ENCODE measurements at places on chromosomes 7 and 10.

DNA sequence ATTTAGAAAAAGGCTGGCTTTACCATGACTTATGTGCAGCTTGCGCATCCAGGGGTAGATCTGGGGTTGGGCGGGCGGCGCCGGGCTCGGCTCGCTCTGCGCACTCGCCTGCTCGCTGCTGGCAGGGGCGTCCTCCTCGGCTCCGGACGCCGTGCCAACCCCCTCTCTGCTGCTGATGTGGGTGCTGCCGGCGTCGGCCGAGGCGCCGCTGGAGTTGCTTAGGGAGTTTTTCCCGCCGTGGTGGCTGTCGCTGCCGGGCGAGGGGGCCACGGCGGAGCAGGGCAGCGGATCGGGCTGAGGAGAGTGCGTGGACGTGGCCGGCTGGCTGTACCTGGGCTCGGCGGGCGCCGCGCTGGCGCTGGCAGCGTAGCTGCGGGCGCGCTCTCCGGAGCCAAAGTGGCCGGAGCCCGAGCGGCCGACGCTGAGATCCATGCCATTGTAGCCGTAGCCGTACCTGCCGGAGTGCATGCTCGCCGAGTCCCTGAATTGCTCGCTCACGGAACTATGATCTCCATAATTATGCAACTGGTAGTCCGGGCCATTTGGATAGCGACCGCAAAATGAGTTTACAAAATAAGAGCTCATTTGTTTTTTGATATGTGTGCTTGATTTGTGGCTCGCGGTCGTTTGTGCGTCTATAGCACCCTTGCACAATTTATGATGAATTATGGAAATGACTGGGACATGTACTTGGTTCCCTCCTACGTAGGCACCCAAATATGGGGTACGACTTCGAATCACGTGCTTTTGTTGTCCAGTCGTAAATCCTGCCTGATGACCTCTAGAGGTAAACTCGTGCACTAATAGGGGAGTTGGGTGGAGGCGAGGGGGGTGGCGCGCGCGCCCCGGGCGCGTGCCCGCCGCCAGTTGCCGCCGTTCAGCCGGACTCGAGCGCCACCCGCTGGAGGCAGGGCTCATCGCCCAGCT lies at the start of gene HOXA5:
Gene HOXA5 (minus strand): TSS at position 659 of the 927 bp plus-strand sequence. CDS start 74 bp downstream, at position 585.
- DNase-seq, result peak; percentile 81

DNA sequence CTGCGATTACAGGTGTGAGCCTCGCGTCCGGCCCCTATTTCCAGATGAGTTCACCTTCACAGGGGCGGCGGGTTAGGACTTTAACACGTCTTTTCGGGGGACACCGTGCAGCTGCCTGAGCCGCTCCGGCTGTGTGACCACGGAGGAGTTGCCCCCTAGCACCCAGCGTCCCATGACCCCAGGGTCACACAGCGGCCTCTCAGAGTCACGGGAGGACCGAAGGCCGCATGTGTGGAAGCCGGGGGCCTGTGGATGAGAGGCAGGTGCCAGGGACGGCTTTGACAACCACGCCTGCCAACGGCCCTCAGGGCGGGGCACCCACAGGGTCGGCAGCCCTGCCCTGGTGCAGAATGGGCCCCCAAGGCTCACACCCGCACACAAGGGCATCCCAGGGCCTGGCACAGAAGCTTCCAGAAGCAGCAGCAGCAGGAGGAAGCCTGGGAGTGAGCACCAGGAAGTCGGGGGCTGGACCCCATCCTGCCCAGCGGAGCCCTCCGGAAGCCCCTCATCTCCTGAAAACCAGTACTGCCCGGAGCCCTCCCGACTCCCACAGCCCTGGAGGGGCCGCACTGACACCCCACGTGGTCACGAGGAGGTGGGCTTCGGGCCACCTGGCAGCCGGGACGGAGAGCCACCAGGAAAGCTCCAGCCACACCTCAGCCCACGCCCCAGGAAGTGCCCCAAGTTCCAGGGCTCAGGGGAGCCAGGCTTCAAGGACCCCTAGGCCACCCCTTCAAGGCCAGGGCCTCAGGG lies 32.7 kb downstream of the ADAP1 start:
- no peak for DNase-seq

DNA sequence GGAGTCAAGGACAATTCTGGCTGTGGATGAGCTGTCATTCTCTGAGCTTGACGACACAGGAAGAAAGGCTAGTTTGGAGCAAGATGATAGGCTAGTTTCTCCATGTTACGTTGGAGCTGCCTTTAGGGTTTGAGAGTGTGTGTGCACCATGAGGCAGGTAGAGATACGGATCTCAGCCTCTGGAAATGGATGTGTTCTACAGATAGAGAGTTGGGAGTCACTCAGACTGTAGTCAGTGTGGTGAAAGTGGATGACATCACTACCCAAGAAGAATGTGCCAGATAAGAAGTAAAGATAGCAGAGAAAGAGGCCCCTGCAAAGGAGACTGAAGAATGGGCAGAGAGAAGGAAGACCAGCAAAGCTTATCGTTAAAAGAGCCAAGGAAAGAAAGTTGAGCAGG lies 42.4 kb downstream of the PNLIPRP3 start:
- DNase-seq, result no peak

DNA sequence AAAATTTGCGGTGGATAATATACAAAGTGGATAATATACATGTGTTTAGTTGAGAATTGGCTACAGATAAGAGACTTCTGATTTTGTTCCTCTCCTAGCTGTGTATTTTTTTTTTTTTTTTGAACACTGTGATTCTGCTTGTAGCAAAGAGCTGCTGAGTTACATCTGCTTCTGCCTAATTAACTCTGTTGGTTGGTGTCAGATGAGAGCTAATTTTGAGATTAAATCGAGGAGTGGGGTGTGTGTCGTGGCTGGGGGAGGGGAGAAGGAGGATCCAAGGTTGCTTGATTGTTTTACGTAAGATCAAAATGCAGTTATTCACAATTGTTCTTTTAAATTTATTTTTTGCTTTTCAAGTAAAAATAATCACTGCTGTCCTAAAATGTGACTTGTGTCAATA lies 11.3 kb downstream of the KAT6B start:
- DNase-seq, result no peak

DNA sequence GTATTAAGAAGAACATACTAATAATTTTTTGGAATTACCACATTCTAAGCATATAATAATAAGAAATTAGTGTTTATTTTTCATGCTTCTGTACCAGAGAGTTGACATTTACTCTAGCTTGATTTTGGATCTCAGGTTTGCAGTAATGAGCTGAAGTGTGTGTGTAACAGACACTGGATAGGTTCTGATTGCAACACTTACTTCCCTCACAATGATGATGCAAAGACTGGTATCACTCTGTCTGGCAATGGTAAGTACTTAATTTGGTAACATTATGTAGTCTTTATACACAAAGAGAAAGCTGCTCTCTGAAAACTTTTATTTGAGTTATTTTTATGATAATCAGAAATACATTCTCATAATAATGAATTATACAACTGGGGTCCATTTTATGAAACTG lies 54.1 kb downstream of the SRI start:
- DNase-seq, result no peak

- DNase-seq, result no peak
Measured at GRCh38 chr7:607938-608337, 88.3 kb upstream of the PDGFA start.

DNA sequence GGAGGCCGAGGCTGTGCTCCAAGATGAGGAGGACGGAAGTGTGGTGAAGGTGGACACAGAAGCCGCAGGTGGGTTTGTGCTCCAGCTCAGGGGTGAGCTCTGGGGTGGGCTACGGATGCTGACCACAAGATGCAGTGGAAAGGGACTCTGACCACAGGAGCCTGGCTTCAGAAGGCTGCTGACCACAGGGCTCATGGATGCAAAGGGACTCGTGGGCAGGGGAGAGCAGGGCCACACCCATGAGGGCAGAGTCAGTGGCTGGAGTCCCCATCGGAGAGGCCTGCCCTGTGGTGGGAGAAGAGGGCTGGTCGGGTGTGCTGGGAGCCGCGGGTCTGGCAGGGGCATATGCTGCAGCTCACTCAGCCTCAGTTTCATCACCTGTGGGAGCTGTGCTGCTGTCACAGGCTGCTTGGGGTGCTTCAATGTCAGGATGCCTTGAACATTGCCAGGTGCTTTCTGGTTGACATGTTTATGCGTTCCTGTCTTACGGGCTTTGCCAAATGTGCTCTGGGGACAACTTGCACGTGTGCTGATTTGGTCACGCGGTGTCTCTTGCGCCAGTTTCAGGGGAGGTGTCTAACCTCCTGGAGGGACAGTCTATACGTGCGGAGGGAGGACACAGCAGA lies 13.7 kb downstream of the SCART1 start:
- no peak for DNase-seq

GRCh38 chr10:91980319-91980718 lies 56.7 kb downstream of the BTAF1 start:
- no peak for DNase-seq

DNA sequence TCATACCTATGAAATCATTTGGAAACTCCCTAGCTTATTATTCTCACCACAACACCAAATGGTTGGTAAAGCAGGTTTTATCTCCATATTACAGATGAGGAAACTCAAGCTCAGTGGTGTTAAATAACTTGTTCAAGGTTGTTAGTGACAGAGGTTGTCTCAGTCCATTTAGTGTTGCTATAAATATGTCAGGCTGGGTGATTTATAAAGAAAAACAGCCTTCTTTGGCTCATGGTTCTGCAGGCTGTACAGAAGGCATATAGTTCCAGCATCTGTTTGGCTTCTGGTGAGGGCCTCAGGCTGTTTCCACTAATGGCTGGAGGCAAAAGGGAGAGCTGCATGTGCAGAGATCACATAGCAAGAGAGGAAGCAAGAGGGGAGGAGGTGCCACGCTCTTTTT lies 96.6 kb downstream of the ZNF438 start:
- DNase-seq, result no peak

All from NCI-H748 treated with DMSO at 0.1 percent for 48 hours (cell line).